Stimulated activated CD8-positive, alpha-beta memory T cell treated with anti-CD3 and anti-CD28 coated beads, Interleukin-4, amount 100 ng/mL, for 48 hours (primary cell): ENCODE measurements at places on chromosomes 7 and 10.

DNA sequence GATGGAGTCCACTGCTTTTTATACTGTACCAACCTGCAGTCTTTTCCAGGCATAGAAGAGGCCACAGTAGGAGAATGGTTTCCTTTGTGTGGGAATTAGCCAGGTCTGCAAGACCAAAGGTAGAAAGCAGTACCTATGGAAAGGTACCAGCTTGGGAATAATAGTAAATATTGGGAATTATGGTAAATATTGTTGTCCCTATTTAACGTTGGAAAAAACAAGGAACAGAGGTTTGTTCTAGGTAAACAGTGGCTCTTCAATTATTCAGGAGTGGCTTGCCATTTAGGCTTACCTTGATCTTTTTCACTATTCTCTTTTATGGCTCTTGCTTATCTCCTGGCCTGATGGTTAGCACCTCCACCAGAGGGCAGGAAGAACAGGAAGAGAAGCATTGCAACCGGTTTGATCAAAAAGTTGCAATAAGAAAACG is 43.9 kb upstream of the GSAP start:
- DNase-seq = no peak

- DNase-seq = no peak
These were observed 111.0 kb upstream of the ANLN start for GRCh38 chr7:36278620-36279172.

DNA sequence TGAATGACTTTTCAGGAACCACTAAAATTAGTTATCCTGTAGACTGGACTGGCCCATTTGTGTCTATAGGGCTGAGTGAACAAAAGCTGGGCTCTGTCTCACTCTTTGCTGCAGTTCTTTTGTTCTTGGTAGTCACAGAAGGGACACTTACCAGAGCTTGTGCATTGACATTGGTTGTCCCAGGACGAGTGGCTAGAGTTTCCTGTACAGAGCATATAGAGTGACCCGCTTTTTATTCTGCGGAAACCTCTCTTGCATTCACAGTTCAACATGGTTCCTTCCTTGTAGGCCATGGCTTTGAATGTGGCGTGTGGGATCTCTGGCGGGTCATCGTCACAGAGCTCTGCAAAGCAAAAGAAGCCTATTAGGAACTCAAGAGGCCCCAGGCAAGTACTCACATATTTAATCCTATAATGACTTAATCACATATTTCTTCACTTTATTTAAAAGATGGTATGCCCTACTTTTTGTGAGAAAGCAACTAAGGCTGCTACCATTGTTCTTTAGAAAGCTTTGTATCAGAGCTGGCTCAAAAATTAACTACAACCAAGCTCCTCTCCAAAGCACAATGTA is 36.4 kb downstream of the IL2RA start:
- peak; percentile 24 for DNase-seq

DNA sequence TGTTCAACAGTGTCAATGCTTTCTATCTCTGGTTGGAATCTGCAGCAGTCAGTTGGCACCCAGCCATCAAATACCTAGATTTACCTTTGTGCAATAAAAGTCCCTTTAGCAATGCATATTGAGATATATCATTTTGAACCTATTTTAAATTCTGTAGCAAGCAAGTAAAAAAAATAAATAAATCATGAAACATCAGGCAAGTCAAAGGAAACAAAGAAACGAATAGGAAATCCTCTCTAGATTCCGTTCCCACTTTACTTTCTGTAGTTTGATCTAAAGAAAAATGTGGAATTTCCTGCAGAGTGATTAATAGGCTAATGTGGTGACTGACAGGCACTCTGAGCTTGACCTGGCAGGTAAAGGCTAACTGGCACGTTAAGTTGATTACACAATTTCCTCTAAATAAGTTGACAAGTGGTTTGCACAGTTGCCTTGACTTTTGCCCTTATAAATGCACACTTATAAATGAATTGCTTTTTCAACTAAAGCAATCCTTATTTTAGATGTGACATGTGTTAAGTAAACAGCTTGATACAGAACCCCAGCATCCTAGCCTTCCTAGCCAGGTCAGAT is 208.1 kb upstream of the TCF7L2 start:
- no peak for DNase-seq

DNA sequence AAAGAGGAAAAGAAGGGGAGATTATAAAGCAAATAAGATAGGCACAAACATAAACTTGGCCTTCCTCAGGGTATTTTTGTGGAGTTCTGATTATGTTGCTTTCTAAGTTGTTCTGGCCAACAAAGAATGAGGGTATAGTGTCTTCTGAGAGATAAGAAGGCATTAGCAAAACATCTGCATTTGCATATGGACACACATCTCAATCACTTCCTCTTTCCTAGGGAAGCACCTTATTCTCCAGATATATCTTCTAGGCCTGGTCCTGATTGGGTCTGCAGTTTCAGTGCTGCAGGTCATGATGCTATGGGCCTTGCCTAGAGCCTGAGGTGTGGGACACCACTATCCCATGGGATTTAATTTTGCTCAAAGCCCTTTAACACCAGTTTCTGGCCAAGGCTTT is 308.8 kb upstream of the PHYHIPL start:
- DNase-seq = no peak

DNA sequence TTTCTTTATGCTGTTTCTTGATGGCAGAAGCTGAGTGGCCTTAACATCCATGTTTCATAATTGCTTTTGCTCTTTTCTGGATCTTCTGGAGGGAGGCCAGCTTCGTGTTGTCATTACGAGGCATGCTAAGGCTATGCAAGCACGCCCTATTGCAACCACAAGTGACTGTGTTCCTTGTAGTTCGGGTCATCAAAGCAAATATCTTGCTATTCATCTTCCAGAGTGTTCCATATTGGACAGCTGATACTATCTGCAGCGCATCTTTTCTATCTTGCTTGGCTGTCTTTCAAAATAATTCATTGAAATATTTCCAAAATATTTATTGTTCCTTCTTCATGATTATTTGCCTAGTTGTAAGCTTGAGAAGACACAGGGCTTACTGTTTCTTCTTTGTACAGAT is 5.0 kb downstream of the EPHB6 start:
- DNase-seq = no peak

- no peak for DNase-seq
These were observed 12.1 kb downstream of the KCNH2 start for GRCh38 chr7:150966002-150966401.

DNA sequence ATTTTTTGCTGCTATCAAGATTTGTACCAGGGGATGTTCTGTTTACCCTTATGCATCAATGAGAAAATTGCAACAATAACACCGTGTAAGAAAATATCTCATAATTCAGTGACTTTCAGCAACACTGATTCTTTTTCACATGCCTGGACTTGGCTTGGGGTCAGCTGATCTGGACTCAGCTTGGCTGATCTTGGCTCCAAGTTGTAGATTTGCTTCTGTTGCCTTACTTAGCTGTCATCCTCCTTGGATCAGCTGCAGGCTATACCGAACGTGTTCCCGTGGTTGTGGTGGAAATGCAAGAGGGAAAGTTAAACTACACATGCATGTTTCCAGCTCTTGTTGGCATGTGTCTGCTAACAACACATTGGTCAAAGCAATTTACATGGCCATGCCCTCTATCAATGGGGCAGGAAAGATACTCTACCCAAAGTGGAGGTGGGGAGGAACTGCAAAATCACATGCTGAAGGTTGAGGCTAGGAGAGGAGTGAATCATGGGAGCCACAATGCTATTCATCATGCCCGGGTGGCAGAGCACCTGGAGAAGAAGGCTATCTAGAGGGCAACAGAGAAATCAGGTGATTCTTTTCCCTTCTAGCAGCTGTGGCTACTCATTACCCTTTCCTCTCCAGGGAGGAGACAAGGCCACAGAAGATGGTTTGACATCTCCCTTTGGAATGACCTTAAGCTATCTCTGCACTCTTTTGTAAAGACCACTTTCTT is 1276.3 kb upstream of the AUTS2 start:
- no peak for DNase-seq

GRCh38 chr10:99743841-99744240 is 11.8 kb downstream of the CUTC start:
- no peak for DNase-seq

- no peak for DNase-seq
These were observed 513.3 kb downstream of the MDFIC start for GRCh38 chr7:115435178-115435577.

DNA sequence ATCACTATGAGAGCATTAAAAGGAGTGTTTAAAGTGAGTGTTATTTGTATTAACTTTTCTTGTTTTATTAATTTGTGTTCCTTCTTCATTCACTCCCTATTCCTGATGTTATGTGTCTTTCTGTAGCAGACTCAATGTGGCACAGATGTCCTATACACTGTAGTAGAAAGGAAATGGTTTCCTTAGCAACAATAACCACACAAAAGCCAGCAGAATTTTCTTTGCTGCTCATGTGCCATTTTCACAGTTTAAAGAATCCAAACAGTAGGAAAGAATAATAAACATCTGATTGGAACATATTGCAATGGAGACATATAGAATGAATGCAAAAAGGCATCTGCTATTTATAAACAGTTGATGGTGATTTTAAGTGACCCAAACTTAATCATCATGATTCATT is 763.6 kb downstream of the PHTF2 start:
- no peak for DNase-seq
